ENCODE measurements at places on chromosomes 1 and 21.

- DNase-seq = no peak
These were observed 210.6 kb downstream of the RHOU start for GRCh38 chr1:228945885-228946284.

DNA sequence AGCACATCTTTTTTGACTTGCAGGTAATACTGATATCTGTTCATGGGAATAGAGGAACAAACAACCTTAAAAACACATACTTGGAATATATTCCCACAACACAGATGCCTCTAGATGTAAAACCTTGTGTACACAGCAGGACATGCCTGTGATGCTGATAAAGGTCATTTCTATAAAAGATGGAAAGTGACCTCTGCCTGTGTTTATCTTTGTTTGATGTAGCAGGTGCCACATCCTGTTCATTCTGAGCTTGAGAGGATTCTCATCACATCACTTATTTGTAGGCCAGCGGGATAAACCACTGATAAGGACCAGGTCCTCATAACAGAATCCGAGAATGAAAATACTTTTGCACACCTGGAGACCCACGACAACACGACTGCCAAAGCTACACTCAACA lies 133.7 kb downstream of the SMYD2 start:
- DNase-seq = no peak

DNA sequence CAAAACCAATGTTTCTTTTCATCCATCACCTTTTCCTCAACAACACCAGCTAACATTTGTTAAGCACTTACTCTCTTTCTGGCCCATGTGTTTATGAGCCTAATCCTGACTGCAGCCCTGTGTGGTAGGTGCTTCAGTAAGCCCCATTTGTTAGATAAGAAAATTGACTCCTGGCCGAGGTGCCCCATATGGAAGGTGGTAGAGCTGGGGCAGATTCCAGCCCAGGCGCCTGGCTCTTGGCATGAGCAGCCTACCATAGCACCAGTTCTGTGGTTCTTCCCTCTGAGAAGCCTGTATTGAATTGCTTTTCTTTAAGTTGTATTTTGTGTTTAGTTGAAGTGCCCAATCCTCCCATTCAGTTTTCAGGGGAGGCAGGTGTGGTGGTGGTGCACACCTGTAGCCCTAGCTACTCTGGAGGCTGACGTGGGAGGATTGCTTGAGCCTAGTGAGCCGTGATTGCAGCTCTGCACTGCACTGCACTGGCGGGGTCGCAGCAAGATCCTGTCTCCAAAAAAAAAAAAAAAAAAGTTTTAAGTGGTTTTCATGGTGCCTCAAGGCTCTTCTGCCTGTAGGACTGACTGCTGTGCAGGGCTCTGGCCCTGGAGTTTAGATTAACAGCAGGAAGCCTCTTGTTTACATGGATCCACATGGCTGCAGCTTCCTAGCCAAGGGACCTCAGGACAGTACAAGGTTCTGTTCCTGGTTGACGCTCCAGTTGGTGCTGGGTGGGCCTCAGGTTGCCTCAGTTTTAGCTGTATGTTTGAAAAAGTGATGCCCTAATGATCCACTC lies 125.9 kb downstream of the MRPS6 start:
- no peak for DNase-seq

- no peak for DNase-seq
These were observed at the start of gene LRRC52 for GRCh38 chr1:165543532-165544438. TSS of gene LRRC52 (plus strand) at chr1:165544000. CDS start at chr1:165544297, 297 bp downstream.

- no peak for DNase-seq
These were observed 20.3 kb upstream of the CA6 start for GRCh38 chr1:8925406-8925805.

- DNase-seq = no peak
These were observed 121.9 kb downstream of the MATN1 start for GRCh38 chr1:30601316-30602085.

DNA sequence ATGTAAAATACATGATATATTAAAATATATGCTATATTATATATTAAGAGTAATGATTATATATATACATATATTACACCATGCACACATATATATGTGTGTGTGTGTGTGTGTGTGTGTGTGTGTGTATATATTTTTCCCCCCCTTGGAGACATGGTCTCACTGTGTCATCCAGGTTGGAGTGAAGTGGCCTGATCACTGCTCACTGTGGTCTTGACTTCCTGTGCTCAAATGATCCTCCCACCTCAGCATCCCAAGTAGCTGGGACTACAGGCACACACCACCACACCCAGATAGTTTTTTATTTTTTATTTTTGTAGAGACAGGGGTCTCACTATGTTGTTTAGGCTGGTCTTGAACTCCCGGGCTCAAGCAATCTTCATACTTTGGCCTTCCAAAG lies 54.4 kb upstream of the RBM34 start:
- DNase-seq = no peak

DNA sequence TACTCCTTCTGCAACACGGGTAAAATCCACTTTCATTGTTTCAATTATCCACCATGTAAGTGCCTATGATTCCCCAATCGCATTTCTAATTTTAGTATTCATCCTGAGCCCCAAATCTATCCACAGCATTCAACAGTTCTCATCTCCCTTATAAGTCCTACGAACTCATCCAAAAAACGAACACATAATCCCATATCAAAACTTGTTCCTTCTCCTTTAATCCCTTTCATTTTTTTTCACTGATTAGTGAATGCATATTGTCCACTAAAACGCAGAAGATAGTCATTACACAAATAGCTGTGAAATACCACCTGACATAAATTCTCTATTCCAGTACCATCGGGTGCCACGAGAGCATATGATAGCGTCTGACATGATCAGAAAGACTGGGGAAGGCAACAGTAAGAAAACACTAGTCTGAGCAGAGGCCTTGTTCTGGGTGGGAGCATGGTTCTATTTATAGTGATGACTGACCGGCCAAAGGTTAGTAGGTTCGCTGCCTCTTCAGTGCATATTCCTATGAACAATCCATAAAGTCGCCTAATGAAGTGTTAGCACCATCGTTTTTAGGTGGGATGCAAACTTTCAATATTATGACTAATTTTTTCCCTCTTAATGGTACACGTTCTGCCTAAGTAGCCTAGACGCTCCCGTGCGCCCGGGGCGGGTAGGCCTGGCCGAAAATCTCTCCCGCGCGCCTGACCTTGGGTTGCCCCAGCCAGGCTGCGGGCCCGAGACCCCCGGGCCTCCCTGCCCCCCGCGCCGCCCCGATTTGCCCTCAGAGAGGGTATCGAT lies 648 bp downstream of the ATP5PF start:
- DNase-seq = no peak

GRCh38 chr1:69413129-69413528 lies 154.6 kb upstream of the LRRC7 start:
- DNase-seq = no peak

GRCh38 chr1:59666106-59666505 lies 148.6 kb upstream of the HOOK1 start:
- DNase-seq = no peak

- DNase-seq = no peak
These were observed 60.9 kb downstream of the LHX4 start for GRCh38 chr1:180291004-180291403.

DNA sequence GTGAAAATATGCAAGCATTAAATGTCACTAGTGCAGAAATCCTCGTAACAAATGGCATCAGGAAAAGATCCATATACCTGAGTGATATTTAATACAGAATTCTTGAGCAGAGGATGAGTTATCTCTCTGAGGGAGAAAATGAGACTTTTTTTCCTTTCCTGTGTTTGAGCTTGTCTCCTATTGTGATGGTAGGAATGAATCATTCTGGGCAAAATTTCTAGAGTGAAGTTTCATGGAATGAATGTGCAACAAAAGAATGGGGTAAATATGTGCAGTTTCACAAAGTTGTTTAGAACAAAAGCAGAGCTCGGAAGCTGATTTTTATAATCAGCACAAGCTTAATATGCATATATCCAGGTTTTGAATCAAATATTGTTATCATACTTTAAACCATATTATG lies 4.6 kb downstream of the CTPS1 start:
- DNase-seq = no peak

- DNase-seq = no peak
These were observed 104.4 kb downstream of the UCHL5 start for GRCh38 chr1:192954705-192955265.

- no peak for DNase-seq
These were observed 7.5 kb upstream of the MYOM3 start for GRCh38 chr1:24119489-24119858.

Data from activated CD4-positive, alpha-beta T cell treated with anti-CD3 and anti-CD28 coated beads, Interleukin-2, amount 50 U/mL, for 1 hour (primary cell).